ENCODE measurements at places on chromosomes 3 and 15. TPM values are rescaled to one million over a fixed set of nuclear protein-coding genes. Genes with fewer than 3 reads are reported as not detected.

DNA sequence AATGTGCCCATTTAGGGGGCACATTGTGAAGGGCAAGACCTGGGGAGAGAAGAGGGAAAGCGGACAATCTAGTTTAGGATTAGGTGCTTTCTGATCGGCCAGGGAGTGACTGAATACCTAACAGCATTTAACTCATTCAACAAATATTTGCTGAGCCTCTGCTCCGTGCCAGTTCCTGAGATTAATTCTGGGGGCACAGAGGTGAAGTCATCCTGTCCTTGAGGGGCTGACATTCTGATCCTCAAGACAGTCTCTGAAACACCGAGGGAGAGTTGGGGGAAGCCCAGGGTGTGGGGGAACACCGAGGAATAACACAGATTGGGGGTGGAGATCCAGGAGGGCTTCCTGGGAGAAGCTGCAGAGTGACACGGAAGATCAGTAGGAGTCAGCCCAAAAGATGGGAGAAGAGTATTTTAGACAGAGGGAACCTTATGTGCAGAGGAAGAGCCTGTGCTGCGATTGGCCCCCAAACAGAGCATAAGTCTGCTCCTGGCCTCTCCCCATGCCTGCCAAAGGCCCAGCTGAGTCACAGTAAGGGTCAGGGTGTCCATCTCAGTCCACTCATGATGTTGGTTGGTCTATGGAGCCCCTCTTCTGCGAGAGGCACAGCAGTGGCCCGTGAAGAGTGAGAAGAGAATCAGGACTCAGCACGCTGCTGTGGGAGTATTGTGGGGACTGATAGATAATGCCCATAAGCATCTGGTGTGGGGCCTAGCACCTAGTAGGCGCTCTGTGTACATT, 60.2 kb downstream of the AMOTL2 start:
- peak overlapping the region; percentile 75 for H3K4me3 ChIP-seq
- peaks cover 10% of the 10 kb centered on the region for H3K4me1 ChIP-seq
- peak overlapping the region; percentile 69 for H3K27ac ChIP-seq
- DNase-seq, result peak; percentile 49
- no peaks in the 10 kb centered on the region for H3K36me3 ChIP-seq
- H3K27me3 ChIP-seq, result no peaks in the 10 kb centered on the region

DNA sequence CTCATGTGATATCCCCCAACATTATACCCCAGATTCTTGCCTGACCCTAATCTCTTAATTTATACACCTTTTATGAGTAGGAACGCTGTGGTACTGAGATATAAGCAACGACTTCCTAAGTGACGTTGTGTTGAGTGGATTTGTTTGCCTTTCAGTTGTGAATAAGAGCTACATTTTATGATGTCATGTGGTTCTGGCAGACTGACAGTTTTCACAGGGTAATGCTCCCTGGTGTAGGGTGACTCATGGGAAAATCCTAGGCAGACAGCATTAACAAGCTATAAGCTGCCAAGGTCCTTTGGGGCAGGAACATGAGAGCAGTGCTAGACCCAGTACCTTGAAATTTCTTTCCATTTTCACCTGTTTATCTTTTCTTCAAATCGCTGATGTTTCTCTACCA, 11.2 kb downstream of the C3orf52 start:
- no peak overlapping the region for H3K27ac ChIP-seq
- H3K36me3 ChIP-seq, result peaks cover 5% of the 10 kb centered on the region
- H3K4me3 ChIP-seq, result no peak overlapping the region

GRCh38 chr15:74252291-74252690, 16.2 kb downstream of the CCDC33 start:
- no peak overlapping the region for H3K27ac ChIP-seq
- H3K27me3 ChIP-seq, result no peaks in the 10 kb centered on the region
- no peaks in the 10 kb centered on the region for H3K4me1 ChIP-seq

DNA sequence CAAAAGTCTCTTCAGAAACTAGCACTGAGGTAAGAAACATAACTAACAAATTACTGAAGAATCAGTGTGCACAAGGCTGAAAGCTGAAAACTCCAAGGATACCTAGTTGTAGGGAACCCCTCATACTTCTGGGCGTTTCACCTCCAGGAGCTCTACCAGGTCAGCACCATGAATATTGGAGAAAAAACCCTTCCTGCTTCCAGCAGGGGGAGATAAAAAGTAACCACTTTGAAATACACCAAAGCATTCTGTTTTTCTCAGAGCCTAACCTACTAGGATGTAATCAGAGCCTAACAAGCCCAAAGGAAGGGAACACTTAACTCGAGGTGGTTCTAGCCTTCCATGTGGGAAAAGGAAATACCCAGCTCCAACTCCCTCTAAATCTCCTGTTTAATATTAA, 175.8 kb upstream of the MME start:
- H3K36me3 ChIP-seq, result no peaks in the 10 kb centered on the region
- no peaks in the 10 kb centered on the region for H3K27me3 ChIP-seq
- peak; percentile 48 for DNase-seq
- no peak overlapping the region for H3K27ac ChIP-seq

SLC28A2 gene
- 4.0 TPM for total RNA-seq

- peak overlapping the region; percentile 40 for H3K27ac ChIP-seq
- peaks cover 40% of the 10 kb centered on the region for H3K36me3 ChIP-seq
- H3K4me1 ChIP-seq, result no peaks in the 10 kb centered on the region
- H3K27me3 ChIP-seq, result no peaks in the 10 kb centered on the region
- H3K4me3 ChIP-seq, result no peak overlapping the region
- no peak for DNase-seq
Observed at GRCh38 chr3:136343446-136343845, 93.3 kb downstream of the PCCB start.

GRCh38 chr15:36791844-36792571, 212.6 kb downstream of the CDIN1 start:
- H3K4me1 ChIP-seq, result no peaks in the 10 kb centered on the region
- no peak overlapping the region for H3K4me3 ChIP-seq
- no peak overlapping the region for H3K27ac ChIP-seq
- DNase-seq, result no peak
- H3K36me3 ChIP-seq, result no peaks in the 10 kb centered on the region

DNA sequence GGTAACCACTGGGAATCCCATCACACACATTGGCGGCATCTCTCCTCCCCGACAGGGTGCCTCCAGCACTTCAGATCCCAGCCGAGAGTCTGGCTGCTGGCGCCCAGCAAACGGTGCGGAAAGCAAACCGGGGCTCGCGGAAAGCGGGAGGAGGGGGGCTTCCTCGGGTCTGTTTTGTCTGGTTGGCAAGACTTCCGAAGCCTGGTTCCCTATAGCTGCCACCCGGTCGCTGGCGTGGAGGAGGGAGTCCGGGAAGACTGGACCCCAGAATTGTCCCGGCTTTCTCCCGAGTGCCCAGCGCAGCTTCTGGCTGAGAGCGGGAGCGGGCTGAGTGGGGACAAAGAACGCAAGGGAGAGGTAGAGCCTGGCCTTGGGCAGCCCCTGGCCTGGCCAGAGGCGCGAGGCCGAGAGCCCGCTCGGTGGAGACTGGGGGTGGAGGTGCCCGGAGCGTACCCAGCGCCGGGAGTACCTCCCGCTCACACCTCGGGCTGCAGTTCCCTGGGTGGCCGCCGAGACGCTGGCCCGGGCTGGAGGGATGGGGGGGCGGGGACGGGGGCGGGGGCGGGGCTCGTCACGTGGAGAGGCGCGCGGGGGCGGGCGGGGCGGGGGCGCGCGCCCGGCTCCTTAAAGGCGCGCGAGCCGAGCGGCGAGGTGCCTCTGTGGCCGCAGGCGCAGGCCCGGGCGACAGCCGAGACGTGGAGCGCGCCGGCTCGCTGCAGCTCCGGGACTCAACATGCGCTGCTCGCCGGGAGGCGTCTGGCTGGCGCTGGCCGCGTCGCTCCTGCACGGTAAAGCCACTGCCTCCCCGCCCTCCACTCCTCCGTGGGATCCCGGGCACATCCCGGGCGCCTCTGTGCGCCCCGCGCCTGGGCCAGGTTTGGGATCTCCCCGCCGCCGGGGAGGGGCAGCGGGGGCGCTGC, at the start of gene CHRNA7:
Gene CHRNA7, plus strand, starts transcription at position 654 of the 920 bp plus-strand sequence. Its CDS starts 80 bp downstream, at position 734.
- peak within 1 kb of the TSS; percentile 27 for H3K27ac ChIP-seq
- H3K27me3 ChIP-seq, result peaks cover 35% of the 10 kb centered on the region
- H3K36me3 ChIP-seq, result no peaks in the 10 kb centered on the region
- peak within 1 kb of the TSS; percentile 85 for H3K4me3 ChIP-seq
- peak; percentile 94 for DNase-seq

KLHL40 gene
- not detected for total RNA-seq

SNRPA1 gene
- total RNA-seq, result 132 TPM

DNA sequence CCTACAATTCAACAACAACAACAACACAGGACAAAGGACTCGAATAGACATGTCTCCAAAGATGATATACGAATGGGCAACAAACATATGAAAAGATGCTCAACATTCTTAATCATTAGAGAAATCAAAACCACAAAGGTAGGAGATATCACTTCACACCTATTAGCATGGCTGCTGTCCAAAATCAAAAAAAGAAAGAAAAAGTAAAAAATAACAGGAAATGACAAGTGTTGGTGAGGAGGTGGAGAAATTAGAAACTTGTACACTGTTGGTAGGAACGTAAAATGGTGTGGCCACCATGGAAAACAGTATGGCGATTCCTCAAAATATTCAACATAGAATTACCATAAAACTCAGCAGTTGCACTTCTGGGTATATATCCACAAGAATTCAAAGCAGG, 312.3 kb upstream of the STT3B start:
- H3K27ac ChIP-seq, result no peak overlapping the region
- H3K36me3 ChIP-seq, result no peaks in the 10 kb centered on the region
- DNase-seq, result no peak
- H3K4me1 ChIP-seq, result no peaks in the 10 kb centered on the region
- H3K4me3 ChIP-seq, result no peak overlapping the region

Measured in endodermal cell (in vitro differentiated cells).